Esophagus muscularis mucosa (tissue), 4 donors: ENCODE measurements at places on chromosomes 11 and 22. TPM values are rescaled to one million over a fixed set of nuclear protein-coding genes. Genes with fewer than 3 reads are reported as not detected.

DNA sequence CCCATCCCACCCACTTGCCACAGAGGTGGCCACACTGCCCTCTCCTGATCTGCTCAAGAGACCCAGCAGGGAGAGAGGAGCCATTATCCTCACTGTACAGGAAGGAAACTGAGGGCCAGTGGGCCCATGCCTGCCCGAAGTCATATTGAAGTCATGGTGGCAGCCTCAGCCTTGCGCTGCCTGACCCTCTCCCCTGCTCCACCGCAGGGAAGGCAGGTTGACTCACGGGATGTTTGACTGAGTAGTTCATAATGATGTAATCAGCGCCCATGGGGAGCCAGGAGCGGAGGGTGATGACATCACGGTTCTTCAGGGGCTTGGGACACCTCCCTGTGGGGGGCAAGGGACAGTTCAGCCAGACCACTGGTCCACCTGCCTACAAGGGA, 6.1 kb upstream of the ARAP1 start:
- no peak for DNase-seq

Gene CTSW
- total RNA-seq = 1.6 TPM

Gene NXPE2
- total RNA-seq = 0.40 TPM

GRCh38 chr11:8330404-8330803, 66.7 kb upstream of the LMO1 start:
- DNase-seq = no peak

GRCh38 chr22:24284747-24285203, 14.1 kb downstream of the SPECC1L start:
- DNase-seq = no peak

DNA sequence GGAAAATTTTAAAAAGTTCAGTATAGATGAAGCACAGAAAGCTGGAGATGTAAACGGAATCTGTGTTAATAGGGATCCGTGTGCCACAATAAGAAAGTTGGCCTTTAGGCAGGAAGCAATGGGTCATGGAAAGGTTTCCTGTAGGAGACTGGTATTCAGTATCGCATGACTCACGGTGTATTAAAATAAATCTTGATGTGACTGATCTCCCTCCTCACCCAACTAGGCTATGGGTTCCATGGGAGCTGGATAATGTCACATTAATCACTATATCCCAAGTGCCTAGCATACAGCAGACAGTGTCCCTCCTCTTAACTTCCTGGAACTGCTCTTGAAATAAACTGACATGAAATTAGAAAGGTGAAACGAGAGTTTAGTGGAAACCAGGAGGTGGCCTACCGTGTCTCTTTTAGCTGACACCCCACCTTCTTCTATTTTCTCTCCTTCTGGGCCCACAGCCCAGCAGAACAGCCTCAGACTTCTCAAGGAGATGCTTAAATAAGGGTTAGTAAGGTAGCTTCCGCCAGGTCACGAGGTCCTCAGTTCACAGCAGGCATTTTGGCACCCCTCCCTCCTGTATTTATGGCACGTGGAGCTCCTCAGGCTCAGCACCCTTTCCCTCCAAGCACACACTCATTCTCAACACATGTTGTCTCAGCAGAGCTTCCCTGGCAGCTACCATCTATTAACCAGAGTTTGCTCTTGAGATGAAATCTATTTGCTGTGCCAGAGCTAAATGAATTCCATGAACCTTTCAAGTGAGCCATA, 118.8 kb downstream of the NXPE2 start:
- no peak for DNase-seq

GRCh38 chr11:60840470-60841430, 1.2 kb upstream of the CCDC86 start:
- no peak for DNase-seq

DNA sequence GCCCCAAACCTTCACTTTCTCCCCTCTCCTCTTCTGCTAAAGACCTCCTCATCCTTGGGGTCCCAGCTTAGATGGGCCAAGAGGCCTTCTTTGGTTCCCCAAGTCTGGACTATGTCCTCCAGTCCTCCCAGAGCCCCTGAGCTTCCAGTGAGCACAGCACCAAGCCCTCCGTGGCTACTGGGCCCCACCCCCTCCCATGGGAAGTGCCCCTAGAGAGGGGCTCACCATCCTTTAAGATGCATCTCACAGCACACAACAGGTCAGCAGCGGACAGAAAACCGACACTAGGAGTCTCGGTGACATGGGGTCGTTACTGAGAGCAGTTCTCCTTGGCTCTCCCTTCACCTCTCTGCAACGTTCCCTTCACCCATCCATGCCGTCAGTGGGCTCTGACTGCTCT, 2.7 kb downstream of the LRRC32 start:
- DNase-seq = no peak

- DNase-seq = no peak
Measured at GRCh38 chr22:35510481-35510934, 30.1 kb upstream of the RASD2 start.

DNA sequence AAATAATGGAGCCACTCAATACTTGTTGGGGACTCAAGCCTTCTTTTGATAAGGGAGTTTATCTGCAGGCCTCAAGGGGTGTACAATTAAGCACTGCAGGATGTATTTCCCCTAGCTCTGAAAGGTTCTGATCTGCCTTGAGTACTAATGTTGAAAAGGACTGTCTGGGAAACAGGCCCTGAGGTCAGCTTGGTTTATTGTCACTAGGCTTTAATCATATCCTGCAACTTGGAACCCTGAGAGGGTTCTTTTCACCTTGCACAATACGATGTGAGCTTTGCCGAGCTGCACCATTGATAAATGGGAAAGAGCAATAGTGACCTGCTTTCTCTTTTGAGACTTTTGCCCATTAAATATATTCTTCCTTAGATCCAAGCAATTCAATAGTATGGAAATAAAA, 31.6 kb upstream of the HORMAD2 start:
- DNase-seq = no peak

Gene SLC29A2
- total RNA-seq = 3.6 TPM

DNA sequence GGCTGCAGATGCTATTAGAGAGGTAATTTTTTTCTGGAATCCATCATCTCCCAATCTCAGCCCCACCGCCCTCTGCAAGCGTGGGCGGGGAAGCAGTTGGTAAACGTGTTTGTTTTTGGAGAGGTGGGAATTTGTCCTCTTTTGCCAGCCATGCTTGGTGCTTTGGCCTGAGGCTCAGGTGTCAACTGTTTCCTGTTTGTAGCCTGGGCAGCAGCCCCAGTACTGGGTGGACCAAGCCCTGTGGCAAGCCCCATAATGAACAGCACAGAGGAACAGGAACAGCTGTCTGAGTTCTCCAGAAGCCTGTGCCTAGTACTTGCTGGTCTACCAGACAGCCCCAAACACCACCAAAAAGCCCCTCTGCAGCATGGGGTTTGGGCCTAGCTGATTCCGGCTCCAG, 39.6 kb downstream of the POU2F3 start:
- no peak for DNase-seq

DNA sequence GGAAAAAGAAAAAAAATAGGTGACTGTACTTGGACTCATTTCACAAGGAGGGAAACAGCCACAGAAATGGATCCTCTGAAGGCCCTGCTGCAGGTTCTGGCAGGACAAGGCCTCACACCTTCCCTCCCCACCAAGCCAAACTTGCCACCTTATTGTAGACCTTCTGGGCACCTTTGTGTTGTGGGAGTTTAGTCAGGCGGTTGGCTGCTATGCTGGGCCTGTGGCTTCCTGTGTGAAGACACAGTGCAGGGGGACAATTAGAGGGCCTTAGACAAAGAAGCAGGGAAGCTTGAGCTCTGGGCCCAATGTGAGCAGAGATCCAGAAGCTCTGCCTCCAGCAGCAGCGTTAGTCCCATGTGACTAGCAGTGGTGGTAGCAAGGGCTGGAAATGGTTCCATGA, 4.2 kb downstream of the RAB1B start:
- no peak for DNase-seq

Gene ARHGAP20
- 5.1 TPM for total RNA-seq

- no peak for DNase-seq
Measured at GRCh38 chr11:74085542-74085892, 76.6 kb upstream of the UCP3 start.

GRCh38 chr22:17281440-17281841, 62.2 kb upstream of the ADA2 start:
- DNase-seq = no peak

Gene KLHDC7B
- not detected for total RNA-seq

Gene BAIAP2L2
- 0.13 TPM for total RNA-seq

- DNase-seq = no peak
Measured at GRCh38 chr11:106263527-106263926, 186.1 kb downstream of the AASDHPPT start.

GRCh38 chr11:102592634-102593581, 32.2 kb downstream of the MMP20 start:
- no peak for DNase-seq

Gene C11orf87
- not detected for total RNA-seq

Gene NELL1
- total RNA-seq = 0.65 TPM

GRCh38 chr11:70528046-70528793, 129.9 kb downstream of the CTTN start:
- no peak for DNase-seq

Gene PGA5
- not detected for total RNA-seq

DNA sequence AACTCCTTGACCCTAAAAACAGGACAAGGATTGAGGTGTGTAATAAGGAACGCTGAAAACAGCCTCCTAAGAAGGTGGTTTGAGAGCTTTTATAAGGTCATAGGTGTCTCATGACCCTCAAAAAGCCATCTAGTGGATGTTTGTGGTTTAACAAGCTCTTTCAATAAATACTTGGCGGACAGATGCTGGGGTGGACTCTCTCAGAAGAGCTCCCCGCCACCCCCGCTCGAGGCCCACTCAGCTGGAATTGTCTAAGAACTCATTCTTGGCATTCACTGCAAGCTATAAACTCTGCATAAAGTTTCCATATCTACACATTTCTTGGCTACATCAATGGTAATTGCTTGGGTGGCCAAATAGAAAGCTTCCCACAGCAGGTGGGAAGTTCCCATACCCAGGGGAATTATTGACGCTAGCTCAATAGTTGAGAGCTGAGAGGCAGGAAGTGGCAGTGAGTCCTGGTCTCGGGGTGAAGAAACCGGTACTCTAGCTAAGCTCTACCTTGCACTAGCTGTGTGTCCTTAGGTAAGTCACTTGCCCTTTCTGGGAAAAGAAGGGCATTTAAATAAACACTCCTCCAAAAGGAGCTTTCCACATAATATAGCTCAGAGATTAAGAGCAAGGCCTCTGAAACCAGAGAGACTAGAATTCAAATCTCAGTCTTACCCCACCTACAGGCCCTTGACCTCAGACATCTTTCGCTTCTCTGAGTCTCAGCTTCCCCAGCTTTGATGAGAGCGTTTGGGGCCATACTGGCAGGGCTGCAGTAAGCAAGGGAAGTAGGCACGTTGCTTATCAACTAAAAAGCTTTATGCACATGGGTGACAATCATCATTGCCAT, 6.4 kb downstream of the MS4A15 start:
- DNase-seq = no peak

DNA sequence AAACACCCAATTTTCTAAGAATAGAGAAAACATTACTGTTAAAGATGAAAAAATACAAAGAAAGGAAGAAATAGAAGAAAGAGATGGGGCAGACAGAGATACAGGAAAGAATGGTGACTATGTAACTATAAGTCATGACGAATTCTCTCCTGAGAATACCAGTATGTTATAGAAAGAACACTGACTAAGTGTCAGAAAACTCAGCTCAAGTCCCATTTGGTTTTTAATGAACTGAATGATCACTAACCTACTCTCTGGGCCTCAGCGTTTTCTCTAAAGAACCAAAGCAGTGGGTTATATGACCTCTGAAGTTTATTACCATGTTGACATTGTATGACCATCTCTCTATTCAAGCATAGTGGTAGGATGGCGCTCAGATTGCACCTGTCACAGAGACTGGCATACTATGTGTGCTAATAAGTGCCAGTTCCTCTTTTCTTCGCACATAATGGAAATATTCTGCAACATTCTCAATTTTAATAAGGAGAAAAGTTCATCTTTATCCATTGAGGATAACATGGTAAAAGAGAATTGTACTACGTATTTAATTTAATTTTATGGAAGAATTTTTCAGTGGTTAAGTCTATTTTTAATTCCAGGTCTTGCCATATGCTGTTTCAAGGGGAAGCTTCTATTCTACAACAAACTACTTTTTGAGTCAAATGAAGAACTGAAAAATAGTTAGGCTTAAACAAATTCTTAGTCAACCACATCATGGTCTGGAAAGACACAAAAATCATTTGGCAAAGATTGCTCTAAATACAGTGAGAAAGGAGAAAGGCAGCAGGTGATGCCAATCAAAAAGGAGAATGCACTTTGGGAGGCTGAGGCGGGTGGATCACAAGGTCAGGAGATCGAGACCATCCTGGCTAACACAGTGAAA, 25.0 kb upstream of the EED start:
- no peak for DNase-seq

Gene GAB4
- not detected for total RNA-seq

Gene SLCO2B1
- 30.5 TPM for total RNA-seq

Gene C11orf91
- total RNA-seq = not detected

- no peak for DNase-seq
Measured at GRCh38 chr22:42948294-42948693, 66.7 kb downstream of the PACSIN2 start.

DNA sequence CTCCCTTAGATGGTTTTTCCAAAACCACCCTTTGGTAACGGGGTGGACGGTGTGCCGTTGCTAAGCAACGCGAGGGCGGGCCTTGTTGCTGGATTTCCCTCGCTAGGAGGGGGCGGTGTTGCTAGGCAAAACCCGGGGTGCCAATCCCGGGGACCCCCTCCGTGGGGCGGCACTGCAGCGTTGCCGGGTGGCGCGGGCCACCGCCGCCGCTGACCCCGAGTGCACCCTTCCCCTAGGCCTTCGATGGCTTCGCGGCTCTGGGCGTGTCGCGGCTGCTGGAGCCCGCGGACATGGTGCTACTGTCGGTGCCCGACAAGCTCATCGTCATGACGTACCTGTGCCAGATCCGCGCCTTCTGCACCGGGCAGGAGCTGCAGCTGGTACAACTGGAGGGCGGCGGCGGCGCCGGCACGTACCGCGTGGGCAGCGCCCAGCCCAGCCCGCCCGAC, 8.9 kb downstream of the EHBP1L1 start:
- no peak for DNase-seq

Gene HTR3A
- total RNA-seq = 1.2 TPM

GRCh38 chr22:35986088-35986487, 42.5 kb downstream of the RBFOX2 start:
- DNase-seq = no peak

DNA sequence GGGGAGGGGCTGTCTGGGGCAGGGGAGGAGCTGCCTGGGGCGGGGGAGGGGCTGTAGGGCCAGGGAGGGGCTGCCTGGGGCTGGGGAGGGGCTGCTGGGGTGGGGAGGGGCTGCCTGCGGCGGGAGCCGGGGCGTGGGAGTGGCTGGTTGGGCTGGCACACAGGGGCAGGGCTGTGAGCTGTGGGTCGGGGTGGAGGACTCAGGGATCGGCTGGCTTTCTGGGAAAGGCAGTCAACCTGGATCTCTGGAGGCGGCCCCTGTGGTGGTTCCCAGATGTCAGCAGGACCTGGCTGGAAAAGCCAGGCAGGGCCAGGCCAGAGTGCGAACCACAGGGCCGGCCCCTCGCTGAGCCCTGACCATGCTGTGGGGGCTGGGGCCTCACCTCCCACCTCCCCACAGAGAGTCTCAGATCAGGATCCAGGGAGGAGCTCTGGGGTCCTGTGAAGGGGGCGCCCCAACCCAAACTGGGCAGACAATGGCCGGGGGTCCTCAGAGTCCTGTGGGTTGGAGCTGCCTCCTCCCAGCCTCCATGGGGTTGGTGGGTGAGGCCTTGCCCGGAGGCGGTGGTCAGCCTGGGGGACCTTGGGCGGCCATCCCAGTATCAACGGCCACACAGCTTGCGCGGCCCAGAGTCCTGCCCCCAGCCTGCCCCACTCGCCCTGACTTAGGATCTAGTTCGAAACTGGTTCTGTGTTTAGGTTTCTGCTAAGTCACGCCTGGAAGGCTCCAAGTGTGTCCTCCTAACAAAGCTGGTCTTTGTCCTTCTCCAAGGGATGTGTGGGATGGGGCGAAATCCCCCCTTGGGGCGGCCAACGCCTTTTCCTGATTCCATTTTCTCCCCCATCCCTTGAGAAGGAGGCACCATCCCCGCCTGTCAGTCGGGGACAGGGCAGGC, 1.9 kb downstream of the MUC5B start:
- no peak for DNase-seq
